ENCODE measurements at places on chromosomes 7 and 10. TPM values are rescaled to one million over a fixed set of nuclear protein-coding genes. Genes with fewer than 3 reads are reported as not detected.
A peak's percentile ranks its signal among the peaks of the same experiment; 100 is the strongest.

DNA sequence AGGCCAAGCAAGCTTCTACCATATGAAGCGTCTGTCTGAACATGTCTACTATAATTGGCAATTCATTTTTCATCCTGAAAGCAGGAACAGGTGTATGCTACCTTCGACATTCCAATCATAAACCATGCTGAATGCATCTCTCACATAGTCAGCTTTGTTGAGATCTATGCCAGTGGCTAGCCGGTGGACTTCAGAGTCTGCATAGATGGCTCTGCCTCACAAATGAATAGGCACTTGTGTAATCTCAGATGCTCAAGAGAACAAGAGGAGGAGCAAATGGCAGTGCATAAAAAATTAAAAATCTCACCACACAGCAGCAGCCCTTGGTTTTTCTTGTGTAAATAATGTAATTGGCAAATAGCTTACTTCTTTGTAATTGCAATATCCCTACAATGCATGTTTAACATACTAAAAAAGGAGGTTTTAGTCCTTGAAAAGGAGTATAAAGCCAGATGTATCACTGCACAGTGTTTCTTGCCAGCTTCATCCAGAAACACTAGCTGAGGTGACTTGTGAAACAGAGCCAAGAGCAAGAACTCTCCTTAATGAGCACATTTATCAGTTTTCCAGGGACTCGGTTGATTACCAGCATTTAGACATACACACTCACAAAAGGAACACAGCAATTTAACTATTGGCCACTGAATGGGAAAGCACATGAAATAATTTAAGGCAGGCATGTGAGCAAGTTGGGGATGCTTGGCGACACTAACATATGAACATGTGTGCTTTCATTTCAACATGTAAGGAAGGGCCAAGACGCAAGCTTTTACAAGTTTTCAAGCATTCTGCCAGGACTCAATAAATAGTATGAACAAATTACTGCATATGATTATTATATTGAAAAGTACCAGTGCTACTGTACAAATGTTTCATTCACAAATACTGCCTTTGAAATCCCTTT is 249.9 kb upstream of the PLXNA4 start:
- H3K36me3 ChIP-seq: no peaks in the 10 kb centered on the region
- no peak overlapping the region for H3K4me3 ChIP-seq
- no peaks in the 10 kb centered on the region for H3K27me3 ChIP-seq
- no peak for DNase-seq
- H3K4me1 ChIP-seq: no peaks in the 10 kb centered on the region

- H3K27ac ChIP-seq: no peak within 1 kb of the TSS
- no peaks in the 10 kb centered on the region for H3K4me1 ChIP-seq
- H3K27me3 ChIP-seq: no peaks in the 10 kb centered on the region
- H3K4me3 ChIP-seq: no peak within 1 kb of the TSS
These were observed at the start of gene GPR141 for GRCh38 chr7:37683246-37684120. Gene GPR141 (plus strand): TSS chr7:37683766. CDS start chr7:37740394, 56,628 bp downstream.

DNA sequence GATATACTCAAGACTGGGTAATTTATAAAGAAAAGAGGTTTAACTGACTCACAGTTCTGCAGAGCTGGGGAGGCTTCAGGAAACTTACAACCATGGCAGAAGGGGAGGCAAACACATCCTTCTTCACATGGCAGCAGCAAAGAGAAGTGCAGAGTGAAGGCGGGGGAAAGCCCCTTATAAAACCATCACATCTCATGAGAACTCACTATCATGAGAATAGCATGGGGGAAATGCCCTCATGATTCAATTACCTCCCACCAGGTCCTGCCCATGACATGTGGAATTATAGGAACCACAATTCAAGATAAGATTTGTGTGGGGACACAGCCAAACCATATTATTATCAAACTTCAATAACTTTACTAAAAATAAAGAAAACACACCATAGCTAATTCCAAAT is 30.4 kb upstream of the JAZF1 start:
- no peaks in the 10 kb centered on the region for H3K36me3 ChIP-seq
- H3K4me1 ChIP-seq: no peaks in the 10 kb centered on the region
- H3K27ac ChIP-seq: no peak overlapping the region
- DNase-seq: no peak

Gene EN2
- not detected for total RNA-seq

Gene MRLN
- not detected for total RNA-seq

Gene MSMB
- 130 TPM for total RNA-seq

GRCh38 chr7:24059775-24060174 is 224.2 kb upstream of the NPY start:
- DNase-seq: no peak
- no peak overlapping the region for H3K4me3 ChIP-seq
- no peaks in the 10 kb centered on the region for H3K4me1 ChIP-seq
- H3K27me3 ChIP-seq: no peaks in the 10 kb centered on the region
- H3K36me3 ChIP-seq: no peaks in the 10 kb centered on the region
- H3K27ac ChIP-seq: no peak overlapping the region

DNA sequence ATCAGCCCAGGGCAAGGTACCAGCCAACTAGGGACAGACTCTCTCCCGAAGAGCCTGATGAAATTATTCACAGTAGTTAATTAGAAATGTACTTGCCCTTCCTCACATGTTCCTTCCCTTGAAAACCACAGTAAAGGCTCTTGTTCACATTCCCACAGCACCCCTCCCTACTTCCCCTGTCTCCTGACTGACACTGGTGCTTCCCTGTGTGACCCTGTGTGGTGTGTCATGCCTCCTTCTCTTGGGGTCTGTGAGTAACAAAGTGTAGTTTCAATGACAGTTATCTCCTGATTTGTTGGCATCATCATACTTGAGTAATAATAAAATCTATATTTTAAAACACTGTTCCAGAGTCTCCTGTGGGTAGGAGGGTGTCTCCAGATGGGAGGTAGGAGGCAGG is 209.7 kb downstream of the ABCA13 start:
- no peaks in the 10 kb centered on the region for H3K36me3 ChIP-seq
- no peak overlapping the region for H3K27ac ChIP-seq
- H3K4me3 ChIP-seq: no peak overlapping the region

Gene HOXA11
- total RNA-seq: not detected

GRCh38 chr10:33661580-33662336 is 327.3 kb upstream of the NRP1 start:
- H3K4me1 ChIP-seq: no peaks in the 10 kb centered on the region
- H3K27me3 ChIP-seq: no peaks in the 10 kb centered on the region
- no peaks in the 10 kb centered on the region for H3K36me3 ChIP-seq
- H3K27ac ChIP-seq: peak overlapping the region; percentile 52
